ENCODE measurements at places on chromosomes 7 and 10.

DNA sequence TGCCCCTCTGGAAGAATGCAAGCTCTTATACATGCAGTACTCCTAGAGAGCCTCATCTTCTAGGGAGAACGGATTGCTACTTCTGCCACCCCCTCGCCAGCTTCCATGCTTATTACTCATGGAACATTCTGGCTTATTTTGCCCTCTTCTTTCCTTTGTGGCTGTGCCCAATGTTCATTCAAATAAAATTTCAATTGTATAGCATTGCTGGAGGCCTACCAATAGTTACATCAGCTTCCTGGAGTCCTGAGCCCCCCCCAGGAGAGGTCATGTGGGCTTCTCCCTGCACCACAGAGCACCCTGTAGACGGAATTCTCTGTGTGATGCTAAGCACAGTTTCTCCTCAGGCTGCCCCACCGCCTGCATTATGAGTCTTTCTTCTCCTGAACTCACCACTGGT is 1094.0 kb downstream of the KCNMA1 start:
- no peak for DNase-seq

DNA sequence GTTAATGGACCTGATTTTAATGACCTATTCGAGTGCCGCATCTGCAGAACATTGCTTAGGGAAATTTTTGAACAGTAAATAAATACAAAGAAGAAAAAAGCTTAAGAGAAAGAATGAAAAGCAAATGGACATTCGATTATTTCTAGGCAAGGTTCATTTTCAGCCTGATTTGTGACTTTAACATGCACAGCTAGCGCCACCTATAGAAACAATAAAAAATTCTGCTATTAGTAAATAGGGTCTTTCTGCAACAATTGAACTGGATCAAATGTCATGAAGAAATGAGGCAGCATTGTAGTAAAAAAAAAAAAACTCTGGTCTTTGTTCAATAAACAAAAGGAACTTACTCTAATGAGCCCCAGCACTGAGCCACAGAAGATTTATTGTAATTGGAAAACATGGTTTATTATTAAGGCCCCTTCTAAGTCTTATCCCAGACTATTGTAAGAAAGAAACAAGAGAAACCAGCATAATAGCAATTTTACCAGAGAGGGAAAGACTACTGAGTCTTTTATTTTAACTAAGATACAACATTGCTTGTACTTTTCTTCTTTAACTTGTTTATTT is 41.4 kb upstream of the GHITM start:
- DNase-seq: no peak

DNA sequence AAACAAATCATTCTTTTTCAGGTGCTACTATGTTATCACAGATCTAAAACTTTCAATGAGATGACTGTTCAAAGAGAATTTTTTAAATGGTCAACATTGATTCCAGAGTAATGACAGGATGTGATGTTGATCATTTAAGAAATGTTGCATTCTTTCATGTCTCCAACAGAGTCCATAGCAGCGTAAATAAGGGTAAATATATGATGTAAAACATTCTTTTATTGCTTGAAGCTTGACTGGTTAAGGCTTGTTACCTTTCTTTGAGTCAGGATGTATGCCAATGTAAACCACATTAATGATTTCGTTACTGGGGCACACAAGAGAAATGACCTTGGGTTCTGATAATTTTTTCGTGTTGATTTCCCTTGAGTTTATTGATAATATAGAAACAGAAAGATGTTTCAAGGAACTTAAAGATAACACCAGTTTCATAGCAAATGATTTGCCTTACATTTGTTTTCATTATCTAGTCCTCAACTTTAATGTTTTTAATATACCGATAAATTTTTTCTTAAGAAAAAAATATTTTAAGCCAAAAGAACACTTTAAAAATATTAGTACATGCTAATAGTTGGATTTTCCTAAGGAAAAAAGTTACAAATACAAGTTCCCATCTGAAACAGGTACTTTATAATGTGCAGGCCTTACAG is 3.5 kb downstream of the STK17A start:
- DNase-seq: no peak

GRCh38 chr7:55468495-55468894 is 103.4 kb downstream of the LANCL2 start:
- no peak for DNase-seq

GRCh38 chr7:25863005-25863728 is 288.8 kb upstream of the NFE2L3 start:
- no peak for DNase-seq

DNA sequence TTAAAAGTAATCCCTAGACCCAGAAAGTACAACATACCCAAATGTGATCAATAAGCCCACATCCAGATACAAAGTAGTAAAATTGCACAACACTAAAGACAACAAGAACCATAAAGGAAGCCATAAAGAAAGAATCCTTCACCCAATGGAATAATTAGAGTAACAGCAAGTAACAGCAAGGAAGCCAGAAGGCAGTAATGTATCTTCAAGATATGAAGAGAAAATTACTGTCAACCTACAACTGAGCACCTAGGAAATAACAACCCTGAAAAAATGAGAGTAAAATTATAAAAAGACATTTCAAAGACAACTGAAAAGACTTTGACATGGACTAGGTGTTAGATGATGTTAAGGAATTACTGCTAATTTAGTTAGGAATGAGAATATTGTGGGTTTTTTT is 60.5 kb downstream of the CNOT4 start:
- no peak for DNase-seq

DNA sequence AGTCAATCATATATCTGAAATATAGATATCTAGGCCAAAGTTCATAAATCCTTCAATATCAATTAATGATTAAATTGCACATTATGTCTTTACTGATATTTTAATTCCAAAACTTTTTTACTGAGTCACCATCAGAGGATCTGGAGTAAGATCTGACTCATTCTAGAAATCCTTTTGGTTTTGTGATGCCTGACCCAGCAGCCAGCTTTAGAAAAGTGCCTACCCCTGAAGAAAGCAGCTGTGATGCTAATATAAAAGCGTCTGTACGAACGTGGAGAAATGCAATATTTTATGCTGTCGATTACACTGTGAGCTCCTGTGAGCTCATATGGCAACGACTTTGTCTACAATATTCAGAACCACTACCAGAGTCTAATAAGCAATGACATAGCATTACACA is 142.5 kb upstream of the LRRTM3 start:
- DNase-seq: no peak

GRCh38 chr10:124416733-124417132 is 2.0 kb downstream of the OAT start:
- DNase-seq: no peak

- no peak for DNase-seq
Measured at GRCh38 chr10:17683541-17683940, 39.6 kb downstream of the STAM start.

DNA sequence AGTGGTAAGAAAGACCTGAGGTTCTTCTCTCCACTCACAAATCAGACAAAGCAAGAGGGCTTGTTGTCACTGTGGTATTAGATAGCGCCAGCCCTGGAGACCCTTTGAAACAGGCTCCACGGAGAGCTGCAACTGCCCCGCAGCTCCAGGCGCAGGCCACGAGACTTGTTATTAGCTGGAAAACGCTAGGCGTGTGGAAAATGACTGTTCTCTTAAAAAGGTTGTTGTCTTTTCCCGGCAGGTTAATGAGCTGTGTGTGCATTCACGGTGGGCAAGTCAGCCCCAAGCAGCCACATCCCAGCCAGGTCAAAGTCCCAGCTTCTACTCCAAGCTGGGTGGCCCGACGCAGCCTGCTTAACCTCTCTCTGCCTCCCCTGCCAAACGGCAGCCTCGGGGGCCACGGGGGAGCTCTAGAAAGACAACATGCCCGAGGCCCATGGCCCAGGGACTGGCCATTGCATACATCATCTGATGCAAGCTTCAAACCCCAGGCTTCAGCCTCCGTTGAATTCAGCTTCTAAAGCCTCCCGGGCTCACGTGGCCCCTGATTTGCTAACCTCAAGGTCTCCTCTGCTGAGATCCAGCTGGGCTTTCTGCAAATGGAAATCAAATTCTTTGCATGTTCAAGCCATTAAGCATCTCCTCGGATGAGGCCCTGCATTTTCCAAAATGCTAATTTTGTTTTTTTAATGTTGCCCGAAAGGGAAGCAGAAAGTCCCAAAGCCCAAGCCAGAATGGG is 61.3 kb upstream of the DNAAF5 start:
- no peak for DNase-seq

- DNase-seq: no peak
Measured at GRCh38 chr10:90964781-90965465, 44.0 kb upstream of the ANKRD1 start.

- no peak for DNase-seq
Measured at GRCh38 chr10:65133652-65134051, 1612.5 kb downstream of the REEP3 start.

GRCh38 chr7:81626008-81626407 is 143.8 kb downstream of the HGF start:
- DNase-seq: no peak

- no peak for DNase-seq
Measured at GRCh38 chr7:66640802-66641525, 12.3 kb downstream of the KCTD7 start.

DNA sequence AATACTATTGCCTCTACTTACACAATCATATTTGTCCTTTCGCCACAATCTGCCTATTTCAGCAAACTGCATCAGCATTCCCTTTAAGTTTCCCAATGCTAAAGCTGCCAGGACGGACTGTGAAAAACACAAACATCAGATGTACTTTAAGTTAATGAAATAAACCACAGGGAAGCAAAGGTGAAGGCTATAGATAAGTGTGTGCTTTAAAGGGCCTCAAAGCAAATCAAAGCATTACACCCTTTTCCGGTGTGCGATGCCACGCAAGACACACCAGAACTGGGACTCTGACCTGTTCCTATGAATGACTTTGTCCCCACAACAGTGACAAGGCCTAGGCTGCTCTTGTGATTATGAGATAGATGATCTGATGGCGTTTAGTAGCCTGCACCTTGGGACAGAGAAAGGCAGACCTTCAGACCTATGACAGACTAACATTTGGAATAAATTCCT is 23.4 kb downstream of the SLC26A3 start:
- no peak for DNase-seq

GRCh38 chr10:10542477-10542876 is 475.2 kb upstream of the CELF2 start:
- DNase-seq: no peak

GRCh38 chr10:94353336-94353735 is 9.4 kb downstream of the NOC3L start:
- no peak for DNase-seq

GRCh38 chr7:105985672-105986215 is 22.7 kb downstream of the CDHR3 start:
- DNase-seq: no peak

- no peak for DNase-seq
Measured at GRCh38 chr7:42753811-42754363, 158.0 kb downstream of the C7orf25 start.

DNA sequence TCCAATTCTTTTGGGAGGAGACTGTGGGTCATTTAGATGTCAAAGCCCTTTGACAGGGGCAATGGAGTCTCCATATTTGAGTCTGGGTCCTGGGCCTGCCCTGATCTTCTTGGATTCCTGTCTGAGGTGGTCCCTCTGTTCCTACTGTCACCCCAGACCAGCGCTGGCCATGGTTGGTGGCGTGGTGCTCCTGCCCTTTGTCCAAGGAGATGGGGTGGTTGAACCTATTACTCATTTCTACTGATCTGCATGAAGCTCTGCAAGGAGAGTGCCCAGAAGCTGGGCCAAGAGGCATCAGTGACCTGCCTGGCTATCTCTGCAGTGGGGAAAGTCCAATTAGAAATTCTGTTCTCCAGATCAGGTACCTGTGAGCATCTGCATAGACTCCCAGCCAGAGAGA is 355.6 kb upstream of the NUPR2 start:
- DNase-seq: no peak

- no peak for DNase-seq
Measured at GRCh38 chr10:132446661-132447445, 49.9 kb downstream of the PWWP2B start.

DNA sequence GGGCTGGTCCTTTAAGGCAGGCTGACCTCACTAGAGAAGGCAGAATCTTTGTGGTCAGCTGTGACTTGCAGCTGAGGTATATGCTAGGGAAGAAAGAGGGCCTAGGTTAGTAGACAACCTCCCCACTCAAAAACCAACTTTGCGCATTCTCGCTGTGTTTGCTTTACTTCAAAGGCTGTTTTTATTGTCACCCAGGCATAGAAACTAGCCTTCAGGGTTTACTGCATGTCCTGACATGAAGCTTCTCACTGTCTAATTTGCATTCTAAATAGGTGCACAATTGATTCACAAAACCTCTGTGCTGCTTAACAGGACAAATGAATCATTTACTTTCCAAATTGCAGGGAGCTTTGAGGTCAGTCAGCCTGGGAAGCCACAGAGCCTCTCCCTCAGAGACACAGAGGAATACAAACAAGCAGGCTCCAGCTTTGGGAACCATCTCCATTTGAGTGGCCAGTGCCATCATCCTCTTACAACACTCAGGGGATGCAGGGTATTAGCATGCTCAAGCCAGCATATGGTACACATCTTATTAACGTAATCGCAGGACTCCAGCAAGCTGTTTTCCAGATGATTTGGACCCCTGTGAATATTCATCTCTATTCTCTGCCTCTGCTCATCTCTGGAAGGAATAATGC is 596.4 kb upstream of the GHITM start:
- DNase-seq: no peak

DNA sequence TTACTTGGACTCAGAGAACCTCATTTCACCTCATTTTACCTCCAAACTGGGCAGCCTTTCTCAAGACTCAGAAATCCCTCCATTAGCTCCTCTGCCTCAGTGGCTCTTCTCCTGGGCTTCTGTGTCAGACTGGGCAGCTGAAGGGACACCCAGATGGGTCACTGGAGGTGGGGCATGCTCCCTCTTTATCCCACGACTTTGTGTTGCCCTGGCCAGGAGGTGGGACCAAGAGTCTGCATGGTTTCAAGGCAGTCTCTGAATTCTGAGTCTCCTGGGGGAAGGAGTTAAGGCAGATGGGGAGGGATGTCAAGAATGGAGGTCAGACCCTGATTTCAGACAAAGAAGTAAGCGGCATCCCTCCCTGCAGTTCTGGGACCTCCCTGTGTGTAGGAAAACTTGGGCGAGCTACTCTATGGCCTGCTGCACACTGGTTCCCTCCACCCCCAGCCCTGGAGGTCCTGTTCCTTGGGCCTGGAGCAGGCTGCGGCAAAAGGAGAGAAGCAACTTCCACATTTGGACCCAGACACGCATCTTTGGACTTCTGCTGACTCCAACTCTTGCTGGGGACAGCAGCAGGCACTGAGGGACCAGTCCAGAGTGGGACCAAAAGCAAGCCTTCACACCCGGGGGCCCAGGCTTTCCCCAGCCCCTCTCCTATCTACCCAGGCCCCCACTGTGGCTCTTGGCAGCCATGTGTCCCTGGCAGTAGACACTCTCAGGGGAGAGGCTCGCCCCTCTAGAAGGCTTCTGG is 10.8 kb downstream of the POLL start:
- no peak for DNase-seq

- DNase-seq: no peak
Measured at GRCh38 chr10:5265139-5265538, 68.5 kb downstream of the AKR1C4 start.

DNA sequence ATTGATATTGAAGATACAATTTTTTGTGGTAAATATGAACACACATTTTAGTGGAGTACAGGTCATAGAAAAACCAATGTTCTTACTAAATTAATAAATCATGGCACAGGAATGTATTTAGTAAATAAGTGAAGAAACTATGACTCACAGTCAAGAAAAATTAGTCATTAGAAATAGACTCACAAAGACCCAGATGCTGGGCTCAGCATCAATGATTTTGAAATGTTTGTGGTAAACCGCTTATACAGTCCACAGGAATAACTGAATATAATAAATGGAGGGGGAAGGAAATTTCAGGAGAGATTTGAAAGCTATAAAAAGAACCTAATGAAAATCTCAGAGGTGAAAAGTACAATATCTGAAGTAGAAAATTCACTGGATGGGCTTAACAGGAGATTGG is 138.3 kb upstream of the ADCY1 start:
- no peak for DNase-seq

Data from cortex of kidney (tissue), 1 donor.